ENCODE measurements at places on chromosomes 6 and 20.

DNA sequence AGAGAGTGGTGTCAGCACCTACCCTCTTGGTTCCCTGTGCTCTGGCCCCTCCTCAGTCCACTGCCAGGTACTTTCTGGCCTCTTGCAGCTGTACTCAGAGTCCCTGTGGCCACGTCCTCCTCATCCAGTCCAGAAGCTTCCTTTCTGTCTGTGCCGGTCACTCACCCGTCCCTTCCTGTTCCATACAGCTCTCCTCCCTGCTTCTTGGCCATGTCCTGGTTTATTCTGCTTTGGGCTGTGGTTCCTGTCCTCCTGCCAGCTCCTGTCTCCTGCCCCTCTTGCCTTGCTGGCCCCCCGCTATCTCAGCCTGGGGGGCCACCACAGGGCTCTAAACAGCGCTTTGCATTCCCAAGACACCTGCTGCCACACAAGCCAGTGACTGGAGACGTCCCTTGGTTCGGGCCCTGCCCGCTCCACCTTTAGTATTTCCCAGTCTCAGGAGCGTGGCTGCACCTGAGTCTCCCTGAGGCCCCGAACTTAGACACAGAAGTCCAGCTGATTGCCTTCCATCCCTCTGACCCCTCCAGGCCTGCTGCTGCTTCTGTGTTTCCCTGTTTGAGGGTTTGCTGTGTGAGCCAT, 15.5 kb upstream of the RBM38 start:
- DNase-seq: no peak

GRCh38 chr6:53504512-53504911, 40.4 kb downstream of the GCLC start:
- DNase-seq: no peak

GRCh38 chr6:26118999-26119398, 31.8 kb downstream of the HFE start:
- DNase-seq: no peak

DNA sequence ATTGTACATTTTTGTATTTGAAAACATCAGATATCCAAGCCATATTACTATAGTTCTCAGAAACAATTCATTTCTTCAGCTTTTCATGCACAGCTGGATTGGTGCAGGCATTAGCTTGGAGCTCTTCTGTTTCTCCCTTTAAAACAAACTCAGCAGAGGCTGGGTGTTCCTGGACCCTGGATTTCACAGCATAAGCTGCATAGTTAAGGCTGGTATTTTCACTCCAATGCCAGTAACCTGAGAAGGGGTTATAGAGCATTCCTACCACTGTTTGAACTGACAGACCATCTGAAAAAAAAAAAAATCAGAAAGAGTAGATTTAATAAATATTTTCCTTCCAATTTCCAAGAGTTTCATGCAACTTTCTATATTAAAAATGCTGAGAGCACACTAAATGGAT, 20.1 kb upstream of the FAXC start:
- DNase-seq: no peak
